Liver (tissue), 10 donors: ENCODE measurements at places on chromosomes 5 and 9. TPM values are rescaled to one million over a fixed set of nuclear protein-coding genes. Genes with fewer than 3 reads are reported as not detected.

FSD1L gene
- 2.8 TPM for total RNA-seq

CA9 gene
- 0.47 TPM for total RNA-seq

CDC25C gene
- 6.9 TPM for total RNA-seq

GMCL2 gene
- not detected for total RNA-seq

HMMR gene
- 48.5 TPM for total RNA-seq

FOXE1 gene
- total RNA-seq, result not detected

IL31RA gene
- total RNA-seq, result not detected
